ENCODE measurements at places on chromosomes 6 and 20. TPM values are rescaled to one million over a fixed set of nuclear protein-coding genes. Genes with fewer than 3 reads are reported as not detected.

Gene CALHM6
- 13.8 TPM for total RNA-seq

Gene TNFRSF6B
- not detected for total RNA-seq

Gene DOK5
- total RNA-seq, result not detected

Gene MOG
- total RNA-seq, result not detected

Gene IL17F
- not detected for total RNA-seq

Gene AIF1
- 47.4 TPM for total RNA-seq

Gene HLA-DOB
- 3.9 TPM for total RNA-seq

GRCh38 chr20:8837396-8837795 is 231.5 kb upstream of the PLCB4 start:
- DNase-seq, result no peak

- DNase-seq, result no peak
Observed at GRCh38 chr6:166640342-166641043, 13.4 kb upstream of the RPS6KA2 start.

GRCh38 chr6:35085359-35086281 is 55.5 kb downstream of the TCP11 start:
- DNase-seq, result no peak

GRCh38 chr6:145841668-145842067 is 27.1 kb upstream of the FBXO30 start:
- DNase-seq, result no peak

DNA sequence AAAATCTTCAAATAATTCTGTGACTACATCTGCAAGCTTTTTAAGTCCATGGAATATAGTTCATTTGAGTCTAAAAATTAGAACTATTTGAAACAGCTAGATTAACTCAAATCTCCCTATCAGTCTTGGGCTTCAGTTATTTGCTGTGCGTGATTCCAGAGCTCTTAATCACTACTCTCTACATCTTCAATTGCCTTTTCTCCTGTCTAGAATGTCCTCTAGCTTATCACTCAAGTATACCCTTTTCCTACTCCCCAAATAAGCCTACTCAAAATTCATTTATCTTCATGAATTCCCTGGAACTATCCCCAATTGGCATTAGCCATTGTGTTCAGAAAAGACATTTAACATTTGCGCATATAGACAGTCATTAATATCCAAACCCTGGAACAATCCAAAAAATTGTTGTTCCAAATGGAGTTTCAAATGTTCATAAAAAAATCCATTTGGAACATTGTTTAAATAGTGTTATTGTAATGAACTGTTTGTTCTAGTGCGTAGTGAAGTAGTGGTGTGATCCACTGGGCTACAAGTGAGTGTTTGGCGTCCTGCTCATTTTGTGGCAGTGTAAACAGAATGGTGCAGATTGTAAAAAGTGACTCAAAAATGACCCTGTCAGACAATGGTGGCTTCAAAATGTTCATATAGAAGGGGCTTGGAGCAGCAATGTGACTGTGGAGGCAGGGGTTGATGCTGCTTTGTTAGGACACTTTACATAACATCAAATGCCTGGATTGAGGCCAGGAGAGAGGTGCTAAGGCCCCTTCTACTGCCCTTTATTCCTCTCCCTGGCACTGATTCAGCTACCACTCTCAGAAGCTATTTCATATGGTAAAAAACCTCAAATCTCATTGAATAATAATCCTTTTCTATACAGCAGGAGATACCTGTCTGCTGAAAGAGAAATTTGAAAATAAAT is 122.3 kb downstream of the KIF6 start:
- no peak for DNase-seq

DNA sequence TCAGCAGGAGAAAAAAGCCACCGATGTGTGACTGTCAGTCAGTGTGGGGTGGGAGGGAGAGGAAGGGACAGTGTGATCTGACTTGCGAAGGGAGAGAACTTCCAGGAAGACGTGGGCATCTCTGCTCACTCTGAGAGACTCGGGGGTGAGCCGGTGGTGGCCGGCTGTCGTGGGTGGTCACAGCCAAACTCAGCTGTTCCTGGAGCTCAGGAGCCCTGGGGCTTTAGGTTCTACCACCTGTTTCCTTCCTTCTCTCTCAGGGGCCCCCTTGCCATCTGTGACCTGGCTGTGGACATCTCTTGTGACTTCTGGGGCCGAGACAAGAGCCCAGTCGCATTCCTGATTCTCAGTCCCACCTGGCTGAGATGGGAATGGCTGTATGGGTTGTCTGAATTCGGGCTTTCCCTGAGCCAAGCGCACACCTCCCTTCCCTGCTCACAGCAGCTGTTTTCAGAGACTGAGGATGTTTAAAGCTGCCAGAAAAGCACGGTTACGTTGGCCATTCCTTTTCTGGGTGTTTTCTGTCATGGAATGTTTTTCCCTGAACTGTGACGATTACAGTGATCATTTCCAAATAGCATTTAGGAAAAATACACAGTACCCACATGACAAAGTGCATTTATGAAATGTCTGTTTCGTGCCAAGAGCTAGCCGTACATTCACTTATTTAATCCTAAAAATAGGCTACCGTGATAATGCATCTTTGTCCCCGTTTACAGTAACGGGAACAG is 36.5 kb downstream of the SYNJ2 start:
- no peak for DNase-seq

GRCh38 chr6:5730585-5731263 is 276.0 kb downstream of the NRN1 start:
- DNase-seq, result no peak

DNA sequence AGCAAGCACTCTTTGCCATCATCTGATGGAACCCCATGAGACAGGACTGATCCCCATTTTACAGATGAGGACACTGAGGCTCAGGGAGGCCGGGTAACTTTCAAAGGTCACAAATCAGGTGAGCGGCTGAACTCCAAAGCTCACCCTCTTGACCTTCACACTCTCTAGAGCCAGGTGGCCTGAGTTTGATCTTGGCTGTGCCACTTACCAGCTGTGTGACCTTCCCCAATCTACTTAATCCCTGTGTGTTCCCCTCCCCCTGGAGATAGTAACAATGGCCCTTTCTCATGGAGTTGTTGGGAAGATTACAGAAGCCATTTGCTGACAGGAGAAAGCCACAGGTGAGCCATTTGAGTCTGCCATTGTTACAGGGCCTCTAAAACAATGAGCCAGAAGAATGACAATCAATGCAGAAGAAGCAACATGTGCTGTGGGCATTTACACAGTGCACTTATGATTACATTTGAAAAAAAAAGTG is 34.5 kb downstream of the BMP7 start:
- no peak for DNase-seq

DNA sequence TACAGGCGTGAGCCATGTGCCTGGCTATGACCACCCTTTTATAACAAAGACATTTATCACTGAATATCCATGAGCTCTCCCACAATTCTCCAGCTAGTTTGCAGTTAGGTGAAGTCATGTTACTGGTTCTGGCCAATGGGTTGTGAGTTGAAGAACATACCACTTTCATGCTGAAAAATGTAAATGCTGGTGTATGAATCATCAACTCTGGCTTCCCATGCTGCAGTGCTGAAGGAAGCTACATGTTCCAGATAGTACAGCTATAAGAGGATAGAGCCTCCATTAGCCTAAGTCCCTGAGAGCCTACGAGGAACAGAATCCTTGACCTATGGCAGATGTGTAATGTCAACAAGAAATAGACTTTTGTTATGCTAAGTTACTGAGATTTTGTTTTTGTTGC is 180.4 kb downstream of the BTBD9 start:
- DNase-seq, result no peak

- no peak for DNase-seq
Observed at GRCh38 chr6:13877051-13877450, 47.7 kb upstream of the RNF182 start.
